Stimulated activated CD4-positive, alpha-beta T cell treated with anti-CD3 and anti-CD28 coated beads, Interleukin-1b, Interleukin-23, amount 100 ng/mL, for 1 hour (primary cell): ENCODE measurements at places on chromosomes 4 and X.
A peak's percentile ranks its signal among the peaks of the same experiment; 100 is the strongest.

DNA sequence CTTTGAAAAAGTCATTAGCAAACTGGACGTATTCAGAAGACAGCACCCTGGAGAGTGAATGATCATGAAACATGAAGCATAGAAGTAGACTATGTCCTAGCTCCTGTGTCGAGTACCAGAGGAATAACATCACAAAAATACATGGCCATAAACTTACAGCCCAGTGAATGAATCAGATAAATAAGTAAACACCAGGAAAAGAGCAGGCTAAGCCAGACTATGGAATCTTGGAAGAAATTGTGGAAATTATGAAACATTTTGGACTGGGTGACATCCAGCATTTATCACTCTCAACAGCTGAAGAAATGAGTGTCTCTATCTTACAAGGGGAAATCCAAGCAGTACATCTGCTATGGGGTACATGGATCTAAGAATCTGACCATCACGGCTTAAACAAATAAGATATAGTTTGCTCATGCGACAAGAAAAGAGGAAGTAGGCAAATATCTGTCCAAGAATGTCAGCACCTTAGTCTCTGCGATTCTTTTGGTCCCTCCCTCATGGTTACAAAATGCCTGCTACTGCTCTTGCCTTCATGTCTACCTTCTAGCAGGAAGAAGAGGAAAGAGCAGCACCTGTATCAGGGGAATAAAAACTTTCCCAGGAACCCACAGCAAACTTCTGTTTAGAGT is 481.5 kb downstream of the BCOR start:
- DNase-seq, result no peak

DNA sequence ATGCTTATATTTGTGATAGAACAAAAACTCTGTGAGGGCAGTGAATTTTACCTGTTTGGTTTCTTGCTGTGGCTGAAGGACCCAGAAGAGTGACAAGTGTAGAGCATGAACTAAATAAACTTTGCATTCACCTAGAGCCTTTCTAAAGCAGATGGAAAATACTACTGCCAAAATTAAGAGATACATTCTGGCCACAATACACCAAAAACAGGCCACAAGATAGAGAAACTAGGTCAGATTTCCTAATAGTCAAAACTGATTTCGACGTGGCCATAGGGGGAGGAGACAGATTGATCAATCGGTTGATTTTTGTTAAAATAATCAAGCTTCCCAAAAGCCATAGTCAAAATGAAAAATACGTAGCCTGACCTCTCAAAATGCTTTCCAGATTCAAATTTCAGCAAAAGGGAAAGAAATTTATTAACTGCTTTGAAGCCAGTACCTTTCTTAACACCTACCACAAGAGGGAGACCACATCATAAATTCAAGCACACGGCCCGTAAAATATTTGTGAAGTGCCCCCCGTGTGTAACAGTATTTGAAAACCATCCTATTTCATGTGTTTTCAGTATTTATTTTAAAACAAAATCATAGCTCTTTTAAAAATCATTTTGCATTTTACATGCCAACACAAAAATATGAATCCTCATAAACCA is 132.4 kb downstream of the CORIN start:
- no peak for DNase-seq

- DNase-seq, result no peak
These were observed at the start of gene TMEM47 for GRCh38 chrX:34656842-34657725. Gene TMEM47 (minus strand): TSS chrX:34657285. CDS start chrX:34657029, 256 bp downstream.

- no peak for DNase-seq
These were observed 10.8 kb downstream of the TMEM187 start for GRCh38 chrX:153983321-153983801.

GRCh38 chr4:119041396-119041795 is 94.2 kb upstream of the MYOZ2 start:
- no peak for DNase-seq

DNA sequence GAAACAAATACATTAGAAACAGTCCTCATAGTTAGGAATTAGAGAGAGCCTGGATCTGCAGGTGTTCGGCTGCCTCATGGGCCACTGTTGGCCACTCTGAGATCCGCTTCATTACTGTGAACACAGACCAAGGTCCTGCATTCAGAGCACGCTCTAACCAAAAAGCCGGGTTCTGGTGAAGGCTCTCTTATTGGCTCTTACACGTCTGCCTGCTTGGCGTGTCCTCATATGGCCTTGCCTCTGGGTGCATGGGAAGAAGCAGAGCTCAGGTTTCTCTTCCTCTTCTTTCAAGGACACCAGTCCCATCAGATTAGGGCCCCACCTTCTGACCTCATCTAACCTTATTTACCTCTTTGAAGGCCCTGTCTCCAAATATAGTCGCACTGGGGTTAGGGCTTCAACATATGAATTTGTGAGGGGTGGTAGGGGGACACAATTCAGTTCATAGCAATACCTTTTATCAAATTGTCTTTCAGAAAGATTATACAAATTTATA is 37.1 kb upstream of the ELF2 start:
- no peak for DNase-seq

- DNase-seq, result no peak
These were observed 358.5 kb downstream of the PCDH7 start for GRCh38 chr4:31078661-31079060.

DNA sequence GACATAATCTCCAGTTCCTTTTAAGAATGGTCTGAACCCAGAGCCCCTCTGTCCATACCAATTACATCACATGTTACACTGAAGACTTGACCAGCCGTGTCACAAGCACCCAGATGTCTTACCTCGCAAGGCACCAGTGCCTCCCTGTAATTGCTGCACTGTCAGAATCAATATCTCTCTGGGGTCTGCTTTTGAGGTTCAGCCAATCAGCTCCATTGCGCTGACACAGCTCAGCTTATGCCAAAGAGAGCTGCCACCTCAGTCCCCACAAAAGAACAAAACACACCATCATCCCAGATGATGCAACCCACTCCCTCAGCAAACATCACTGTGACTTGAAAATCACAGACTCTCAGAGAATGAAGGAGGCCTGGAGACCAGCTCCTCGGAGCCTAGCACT is 82.5 kb upstream of the SORBS2 start:
- no peak for DNase-seq

DNA sequence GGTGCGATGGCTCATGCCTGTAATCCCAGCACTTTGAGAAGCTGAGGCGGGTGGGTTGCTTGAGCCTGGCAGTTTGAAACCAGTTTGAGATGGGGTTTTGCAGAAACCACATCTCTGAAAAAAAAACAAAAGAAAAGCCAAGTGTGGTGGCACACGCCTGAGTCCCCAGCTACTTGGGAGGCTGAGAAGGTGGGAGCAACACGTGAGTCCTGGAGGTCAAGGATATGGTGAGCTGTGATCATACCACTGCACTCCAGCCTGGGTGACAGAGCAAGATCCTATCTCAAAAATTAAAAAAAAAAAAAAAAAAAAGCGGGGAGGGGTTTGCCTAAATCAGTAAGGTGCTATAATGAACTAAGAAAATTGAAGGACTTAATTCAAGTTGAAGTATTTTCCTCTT is 58.2 kb upstream of the TBC1D14 start:
- no peak for DNase-seq

GRCh38 chr4:120053911-120054310 is 12.7 kb downstream of the MAD2L1 start:
- no peak for DNase-seq

GRCh38 chrX:136731207-136731782 is 49.4 kb downstream of the ARHGEF6 start:
- DNase-seq, result no peak

DNA sequence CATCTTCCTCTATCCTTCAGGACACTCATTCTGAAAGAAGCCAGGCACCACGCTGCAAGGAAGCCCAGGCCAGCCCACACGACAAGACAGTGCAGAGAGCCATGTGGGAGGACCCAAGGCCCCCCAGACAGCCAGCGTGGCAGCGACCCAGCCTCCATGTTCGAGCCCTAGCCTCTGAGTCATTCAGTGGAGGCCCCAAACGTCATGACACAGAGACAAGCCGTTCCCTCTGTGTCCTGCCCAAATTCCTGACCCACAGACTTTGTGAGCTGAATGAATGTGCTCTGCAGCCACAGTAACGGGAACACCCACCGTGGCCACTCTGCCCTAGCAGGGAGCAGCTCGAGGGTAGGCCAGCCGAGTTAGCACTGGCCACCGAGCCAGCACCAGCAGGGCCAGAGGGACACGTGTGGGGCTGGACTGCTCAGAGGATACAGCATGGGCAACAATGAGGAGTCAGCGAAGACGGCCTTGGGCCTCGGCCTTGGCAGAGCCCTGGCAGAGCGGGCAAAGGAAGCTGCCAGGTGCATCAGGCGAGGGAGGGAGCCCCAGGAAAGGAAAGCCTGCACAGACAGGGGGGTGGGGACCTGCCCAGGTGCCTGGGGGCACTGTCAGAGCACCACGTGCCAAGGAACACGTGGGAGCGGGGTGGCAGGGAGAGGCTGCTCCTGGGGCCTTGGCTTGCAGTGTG is 8.6 kb downstream of the BLOC1S4 start:
- no peak for DNase-seq

DNA sequence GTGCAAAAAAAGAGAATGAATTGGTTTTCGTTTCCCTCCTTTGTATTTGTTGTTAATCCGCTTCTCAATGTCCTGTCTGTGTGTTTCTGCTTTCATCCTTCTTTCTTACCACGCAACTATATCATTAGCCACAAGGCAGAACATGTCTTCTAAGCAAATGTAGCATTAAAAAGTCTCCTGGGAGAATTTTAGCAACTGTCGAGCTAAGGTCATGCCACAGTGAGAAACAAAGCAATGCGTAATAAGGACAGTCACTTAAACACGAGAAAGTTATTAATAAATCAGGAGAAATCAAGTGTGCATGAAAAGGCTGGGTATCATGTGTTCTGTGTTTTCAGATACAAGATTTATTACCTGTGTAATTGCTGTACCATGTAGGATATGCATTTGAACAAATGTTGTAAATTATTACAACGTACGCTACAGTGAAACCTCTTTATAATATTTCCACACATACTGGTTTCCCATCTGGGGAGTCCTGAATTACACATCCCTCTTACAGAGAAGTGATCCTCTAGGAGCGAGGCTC is 890.8 kb downstream of the TRIML1 start:
- no peak for DNase-seq

DNA sequence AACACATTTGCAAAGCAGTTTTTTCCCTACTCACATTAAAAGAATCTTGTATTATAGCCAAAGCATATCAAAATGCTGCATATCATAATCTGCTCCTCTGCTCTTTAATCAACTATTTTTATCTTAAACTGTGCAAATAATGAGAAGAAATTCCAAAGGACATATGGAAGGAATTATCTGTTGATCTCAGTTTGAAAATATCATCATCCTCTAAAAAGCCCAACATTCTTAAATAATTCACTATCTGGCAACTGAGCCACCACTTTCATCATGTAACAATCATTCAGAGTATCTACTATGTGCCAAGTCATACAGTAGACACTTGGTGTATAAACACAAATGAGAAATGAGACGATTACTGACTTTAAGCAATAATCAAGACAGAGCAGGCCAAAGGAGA is 63.0 kb downstream of the PRSS12 start:
- DNase-seq, result no peak

- peak; percentile 16 for DNase-seq
These were observed 33.4 kb upstream of the RASGEF1B start for GRCh38 chr4:81505004-81505598.

- DNase-seq, result no peak
These were observed 21.1 kb upstream of the WDR17 start for GRCh38 chr4:176044589-176044951.

DNA sequence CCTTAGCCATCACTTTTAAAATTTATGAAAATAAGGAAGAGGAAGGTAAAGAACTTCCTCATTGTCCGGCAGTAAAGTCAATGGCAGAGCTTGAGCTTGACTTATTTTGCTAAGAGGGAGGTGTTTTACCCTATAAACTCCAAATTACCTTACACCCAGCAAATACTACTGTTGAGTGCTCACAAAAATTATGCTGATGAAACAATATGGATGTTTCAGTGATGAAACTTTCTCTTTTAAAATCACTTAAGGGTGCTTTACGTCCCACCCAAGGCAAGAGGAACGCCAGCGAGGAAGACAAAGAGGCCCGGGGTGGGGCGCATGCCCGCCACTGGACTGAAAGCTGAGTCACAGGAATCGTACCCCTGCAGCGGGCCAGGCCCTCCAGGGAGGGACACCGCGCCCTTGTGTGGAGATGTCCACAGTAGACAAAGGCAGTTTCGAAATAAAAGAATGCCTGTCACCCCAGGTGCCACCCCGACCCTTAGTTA is 560 bp upstream of the TMSB4X start:
- DNase-seq, result no peak

GRCh38 chr4:43560047-43560446 is 667.5 kb downstream of the GRXCR1 start:
- DNase-seq, result no peak
